Sciatic nerve (tissue), 2 donors: ENCODE measurements at places on chromosomes 1 and 21. TPM values are rescaled to one million over a fixed set of nuclear protein-coding genes. Genes with fewer than 3 reads are reported as not detected.

The CAMK1G gene
- 0.18 TPM for total RNA-seq

The SPATA45 gene
- total RNA-seq: 0.80 TPM

The TMEM81 gene
- 2.8 TPM for total RNA-seq

The CD247 gene
- 5.2 TPM for total RNA-seq

The C1QTNF12 gene
- total RNA-seq: 3.5 TPM

The PDC gene
- total RNA-seq: not detected

The DEPDC1 gene
- 0.27 TPM for total RNA-seq
